ENCODE measurements at places on chromosomes 6 and 20.

- no peak for DNase-seq
These were observed 186.2 kb upstream of the TNFAIP3 start for GRCh38 chr6:137680705-137681346.

GRCh38 chr6:56618050-56618449, 24.6 kb downstream of the DST start:
- no peak for DNase-seq

DNA sequence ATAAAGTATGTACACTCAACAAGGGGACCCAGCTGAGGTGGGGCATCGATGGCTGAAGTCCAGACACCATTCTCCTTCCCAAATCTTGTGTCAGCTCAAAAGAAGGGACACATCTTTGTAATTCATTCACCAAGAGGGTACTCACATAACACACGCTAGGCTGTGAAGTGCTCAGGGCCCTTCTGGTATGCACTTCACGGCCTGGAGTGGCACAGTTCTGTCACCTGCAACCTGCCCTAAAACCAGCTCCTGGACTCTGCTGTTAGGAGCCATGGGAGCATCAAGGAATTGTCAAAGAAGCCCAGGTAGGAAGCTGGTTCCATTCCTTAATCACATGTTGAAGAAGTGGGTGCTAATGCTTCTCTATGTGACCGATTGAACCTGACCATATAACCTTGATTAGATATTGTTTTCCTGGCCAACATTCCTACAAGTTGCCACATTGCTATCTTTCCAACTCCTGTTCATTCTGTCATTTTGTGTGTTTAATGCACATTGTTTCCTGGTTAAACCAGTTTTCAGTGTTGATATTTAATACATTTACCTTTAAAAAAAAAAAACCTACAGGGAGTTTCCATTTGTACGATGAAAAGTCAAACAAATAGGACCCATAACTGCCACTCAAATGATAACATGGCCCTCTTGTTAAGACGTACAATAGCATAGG, 127.3 kb downstream of the TNFRSF21 start:
- DNase-seq, result no peak

GRCh38 chr20:56859801-56860261, 230.7 kb downstream of the TFAP2C start:
- DNase-seq, result no peak

- no peak for DNase-seq
These were observed 353.1 kb downstream of the MAFB start for GRCh38 chr20:40335901-40336351.

- no peak for DNase-seq
These were observed 374.5 kb downstream of the RNGTT start for GRCh38 chr6:88588938-88589337.

- no peak for DNase-seq
These were observed 5.1 kb upstream of the IYD start for GRCh38 chr6:150363733-150364132.

DNA sequence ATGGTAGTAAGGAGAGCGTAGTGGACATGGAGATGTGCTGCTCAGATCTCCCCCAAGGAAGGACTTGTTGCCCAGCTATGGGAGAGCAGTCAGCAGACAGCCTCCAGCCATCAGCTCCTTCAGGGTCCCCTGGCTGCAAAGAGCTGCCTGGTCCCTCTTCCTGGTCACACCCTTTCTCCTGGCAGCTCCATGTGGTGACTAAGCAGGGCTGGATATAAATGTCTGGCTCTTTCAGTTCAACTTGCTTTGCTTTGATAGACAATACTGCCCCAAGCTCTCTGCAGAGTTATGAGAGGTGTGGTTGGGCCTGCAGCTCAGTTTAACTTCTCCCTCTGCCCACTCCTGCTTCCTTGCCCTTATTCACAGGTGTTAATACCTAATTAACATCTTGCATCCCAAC, 64.1 kb upstream of the DDR1 start:
- no peak for DNase-seq

DNA sequence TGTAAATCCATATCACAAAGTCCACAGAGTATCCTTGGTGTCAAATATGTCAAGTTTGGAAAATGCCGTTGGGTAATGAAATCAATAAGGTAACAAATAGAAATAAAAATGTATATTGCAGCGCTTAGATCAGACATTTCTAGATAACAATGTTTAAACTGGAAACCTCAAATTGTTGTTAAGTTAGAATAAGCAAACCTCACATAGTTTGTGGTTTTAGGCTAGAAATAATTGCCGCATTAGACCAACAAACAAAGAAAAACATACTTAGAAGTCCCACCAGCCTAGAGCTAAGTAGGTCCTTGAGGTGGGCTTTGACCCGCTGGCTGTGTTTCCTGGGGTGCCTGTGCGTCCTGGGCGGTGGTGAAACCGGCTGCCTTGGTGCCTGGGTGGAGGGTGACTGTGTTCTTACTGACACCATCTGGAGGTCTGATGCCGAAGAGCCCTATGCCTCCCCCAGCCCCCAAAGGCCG, 71.4 kb downstream of the DACT2 start:
- no peak for DNase-seq

Measured in cerebellar nuclear complex (tissue), 1 donor.